ENCODE measurements at places on chromosomes 2 and 18.

- peak; percentile 59 for DNase-seq
These were observed 80.0 kb downstream of the GFPT1 start for GRCh38 chr2:69306822-69307578.

- DNase-seq = no peak
These were observed 257.7 kb upstream of the UBE2E3 start for GRCh38 chr2:180722551-180723239.

DNA sequence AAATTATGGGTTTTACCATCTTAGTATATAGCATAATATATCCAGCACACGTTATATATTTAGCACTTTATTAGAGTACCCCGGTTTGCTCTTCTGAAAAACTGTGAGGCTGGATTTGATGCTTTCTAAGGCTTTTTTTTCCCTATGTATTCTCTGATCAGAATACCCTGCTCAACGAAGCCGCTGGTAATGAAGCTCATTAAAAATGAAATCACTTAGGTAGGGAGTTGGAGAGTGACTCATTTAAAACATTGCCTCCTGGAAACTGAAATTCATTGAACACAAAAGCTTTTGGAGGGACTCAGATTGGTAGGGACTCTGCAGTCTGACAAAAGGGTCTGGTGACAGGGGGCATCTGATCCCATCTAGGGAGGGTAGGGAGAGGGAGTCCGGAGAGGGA is 365.4 kb upstream of the MEX3C start:
- DNase-seq = no peak

DNA sequence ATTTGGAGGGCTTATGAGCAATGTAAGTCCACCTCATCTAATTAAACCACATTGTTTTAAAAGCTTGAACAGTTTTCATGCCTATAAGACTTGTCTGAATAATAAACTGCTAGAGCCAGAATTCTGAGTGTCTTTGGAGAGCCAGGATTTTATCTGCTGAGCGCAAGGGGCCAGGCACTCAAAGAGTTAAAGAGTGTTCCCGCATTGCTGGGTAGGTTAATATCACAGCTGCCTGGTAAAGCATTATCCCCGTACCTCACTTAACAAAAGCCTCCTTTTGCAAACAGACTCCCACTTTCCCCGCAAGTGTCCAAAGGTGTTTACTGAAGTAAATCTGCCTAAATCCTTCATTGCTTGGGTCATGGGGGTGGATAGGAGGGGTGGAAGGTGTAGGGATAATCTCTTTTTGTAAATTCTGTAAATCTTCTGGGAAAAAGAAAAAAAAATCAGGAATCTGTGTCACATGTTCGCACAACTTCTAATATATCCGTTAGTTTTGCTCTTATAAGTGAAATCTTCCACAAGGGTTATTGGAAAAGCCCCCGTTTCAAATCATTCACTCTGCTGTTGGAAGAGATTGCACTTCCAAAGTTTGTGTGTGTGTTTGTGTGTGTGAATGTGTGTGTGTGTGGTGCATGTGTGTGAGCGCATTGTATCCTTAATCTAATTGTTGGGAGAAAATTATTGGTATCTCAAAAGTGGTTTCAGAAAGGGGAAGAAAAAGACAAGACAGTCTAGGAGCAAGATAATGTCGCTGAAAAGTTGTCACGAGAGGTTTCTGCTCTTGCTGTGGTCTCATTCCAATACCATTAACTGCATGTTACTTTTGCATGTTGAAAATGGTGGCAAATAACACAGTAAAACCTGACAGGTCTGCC is 10.7 kb downstream of the ZEB2 start:
- DNase-seq = no peak

GRCh38 chr18:78580835-78581339 is 398.7 kb upstream of the SALL3 start:
- DNase-seq = no peak

DNA sequence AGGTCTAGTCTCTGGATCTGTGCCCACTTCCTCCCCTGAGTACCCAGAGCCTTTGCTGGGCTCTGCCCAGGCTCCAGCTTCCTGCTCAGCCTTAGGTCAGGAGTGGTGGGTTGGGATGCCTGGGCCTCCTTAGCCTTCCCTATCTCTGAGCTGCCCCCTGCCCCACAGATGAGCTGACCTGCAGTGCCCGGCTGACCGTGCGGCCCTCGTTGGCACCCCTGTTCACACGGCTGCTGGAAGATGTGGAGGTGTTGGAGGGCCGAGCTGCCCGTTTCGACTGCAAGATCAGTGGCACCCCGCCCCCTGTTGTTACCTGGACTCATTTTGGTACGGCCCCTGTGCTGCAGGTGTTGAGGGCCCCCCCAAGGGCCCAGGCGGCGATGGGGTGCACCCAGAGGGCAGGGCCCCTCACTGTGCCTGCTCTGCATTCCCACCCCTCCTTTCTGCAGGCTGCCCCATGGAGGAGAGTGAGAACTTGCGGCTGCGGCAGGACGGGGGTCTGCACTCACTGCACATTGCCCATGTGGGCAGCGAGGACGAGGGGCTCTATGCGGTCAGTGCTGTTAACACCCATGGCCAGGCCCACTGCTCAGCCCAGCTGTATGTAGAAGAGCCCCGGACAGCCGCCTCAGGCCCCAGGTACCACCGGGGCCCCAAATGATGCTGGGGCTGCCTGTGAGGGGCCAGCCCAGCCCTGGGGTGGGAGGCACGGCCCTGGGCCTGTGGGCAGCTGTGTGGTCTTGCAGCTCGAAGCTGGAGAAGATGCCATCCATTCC is 30.1 kb upstream of the GMPPA start:
- DNase-seq = no peak

- DNase-seq = no peak
These were observed 18.8 kb downstream of the TACR1 start for GRCh38 chr2:75180476-75180875.

- no peak for DNase-seq
These were observed 34.4 kb upstream of the SH3BP4 start for GRCh38 chr2:234917211-234917975.

DNA sequence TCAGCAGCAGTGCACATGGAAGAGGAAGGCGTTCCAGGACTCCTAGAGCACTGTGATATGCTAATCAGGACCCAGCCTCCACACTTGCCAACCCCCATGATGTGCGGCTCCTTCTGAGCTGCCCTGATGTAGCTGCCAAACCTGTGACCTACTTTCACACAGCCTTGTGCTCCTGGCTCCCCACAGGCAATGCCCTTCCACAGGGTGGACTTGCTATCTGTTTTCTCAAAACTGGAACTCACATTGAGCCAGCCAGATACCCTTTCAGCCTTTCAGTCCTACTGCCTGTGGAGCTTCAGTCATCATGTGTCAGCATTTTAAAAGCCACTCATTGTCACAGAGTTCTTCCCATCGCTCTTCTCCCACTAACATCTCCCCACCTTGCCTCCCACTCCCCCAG is 181.6 kb downstream of the AFF3 start:
- no peak for DNase-seq

DNA sequence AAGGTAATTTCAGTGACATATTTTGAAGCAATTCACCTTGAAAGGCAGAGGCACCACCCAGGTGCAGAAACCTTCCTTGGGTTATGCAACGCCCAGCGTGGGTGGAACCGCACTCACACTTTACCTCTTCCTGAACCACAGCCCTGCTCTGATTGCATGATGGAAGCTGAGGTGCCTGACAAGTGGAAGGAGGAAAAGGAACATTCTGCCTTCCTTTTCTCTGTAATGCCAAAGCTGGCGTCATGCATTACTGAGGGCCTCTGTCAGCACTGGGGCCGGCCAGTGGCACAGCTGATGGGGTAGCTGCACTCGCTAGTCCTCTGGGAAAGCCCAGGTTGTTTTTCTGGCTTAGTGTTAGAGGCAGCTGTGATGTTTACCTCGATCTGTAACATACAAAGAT is 266.5 kb downstream of the NEDD4L start:
- DNase-seq = no peak

DNA sequence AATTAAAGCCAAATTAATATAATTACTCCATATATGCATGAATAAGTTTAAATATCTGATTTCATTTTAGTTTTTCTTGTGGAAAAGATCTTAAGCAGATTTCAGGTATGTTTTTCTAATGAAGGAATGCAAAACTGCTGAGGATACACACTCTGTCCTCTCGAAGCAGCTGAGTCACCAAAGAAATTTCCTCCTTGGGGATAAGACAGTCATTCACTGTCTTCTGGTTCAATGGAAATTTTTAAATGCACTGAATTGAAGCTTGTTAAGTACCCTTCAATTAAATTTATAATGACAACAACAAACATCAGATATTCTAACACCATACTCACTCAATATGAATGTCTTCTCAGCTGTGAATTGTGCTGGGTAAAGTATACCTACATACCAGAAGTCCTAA is 101.5 kb upstream of the DNER start:
- no peak for DNase-seq

DNA sequence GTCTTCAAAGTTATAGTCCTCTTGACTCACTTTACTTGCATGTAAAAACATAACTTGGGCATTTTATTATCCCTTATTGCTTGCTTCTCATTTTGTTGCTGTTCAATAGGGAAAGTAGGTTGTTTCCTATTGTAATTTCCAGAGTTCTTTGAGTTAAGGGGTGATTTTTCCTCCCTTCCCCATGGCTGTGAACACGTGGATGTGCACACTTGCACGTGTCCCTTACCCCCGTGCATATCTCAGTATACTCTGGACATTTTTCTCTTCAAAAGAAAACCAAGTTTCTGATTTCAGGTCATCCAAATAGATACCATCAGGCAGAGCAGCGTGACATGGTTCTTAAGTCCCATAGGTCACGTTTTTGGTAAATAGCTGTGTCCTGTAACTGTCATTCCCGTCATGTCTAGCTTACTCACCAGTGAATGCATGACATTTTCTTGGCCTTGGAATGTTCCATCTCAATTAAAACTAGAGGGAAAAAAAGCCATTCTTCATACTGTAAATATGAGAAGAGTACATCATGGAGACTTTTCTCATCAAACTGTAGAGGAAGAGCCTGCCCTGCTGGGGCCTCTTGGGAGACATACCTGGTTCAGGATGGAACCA is 83.3 kb upstream of the KCNE4 start:
- DNase-seq = no peak

DNA sequence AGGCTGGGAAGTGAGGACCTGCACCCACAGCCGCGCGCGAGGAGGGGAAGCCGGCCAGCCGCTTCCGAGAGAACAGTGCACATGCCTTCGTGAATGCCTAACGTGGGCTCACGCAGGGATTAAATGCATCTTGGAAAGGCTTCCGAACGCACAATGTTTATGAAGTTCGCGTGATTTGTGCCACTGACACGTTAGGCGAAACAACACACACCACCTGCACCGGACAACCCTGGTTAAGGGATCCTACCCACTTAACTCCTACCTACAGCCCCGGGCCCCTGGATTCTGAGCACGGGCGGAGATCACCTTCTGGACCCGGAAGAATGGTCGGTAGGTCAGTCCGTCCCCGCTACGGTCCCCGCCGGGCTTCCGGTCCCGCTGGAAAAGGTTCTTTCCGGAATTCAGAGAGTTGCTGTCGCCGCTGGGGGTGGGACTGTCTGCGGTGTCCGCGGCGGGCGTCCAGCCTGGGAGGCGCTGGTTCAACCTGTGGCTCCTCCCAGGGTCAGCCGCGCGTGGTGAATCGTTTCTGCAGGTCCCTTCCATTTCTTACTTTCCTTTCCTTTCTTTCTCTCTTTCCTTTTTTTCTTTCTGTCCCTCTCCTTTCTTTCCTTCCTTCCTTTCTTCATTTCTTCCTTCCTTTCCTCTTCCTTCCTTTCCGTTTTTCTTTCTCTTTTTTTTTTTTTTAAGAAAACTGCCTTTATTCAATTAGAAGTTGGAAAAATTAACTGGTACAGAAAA is at the start of gene MTIF2:
Gene MTIF2 (minus strand): TSS at position 325 of the 738 bp plus-strand sequence. CDS start 5,373 bp downstream, outside the sequence.
- peak; percentile 92 for DNase-seq

GRCh38 chr2:196980473-196980872 is 54.0 kb upstream of the PGAP1 start:
- DNase-seq = no peak

- DNase-seq = peak; percentile 9
These were observed 89.4 kb downstream of the CELF4 start for GRCh38 chr18:37476182-37476581.

DNA sequence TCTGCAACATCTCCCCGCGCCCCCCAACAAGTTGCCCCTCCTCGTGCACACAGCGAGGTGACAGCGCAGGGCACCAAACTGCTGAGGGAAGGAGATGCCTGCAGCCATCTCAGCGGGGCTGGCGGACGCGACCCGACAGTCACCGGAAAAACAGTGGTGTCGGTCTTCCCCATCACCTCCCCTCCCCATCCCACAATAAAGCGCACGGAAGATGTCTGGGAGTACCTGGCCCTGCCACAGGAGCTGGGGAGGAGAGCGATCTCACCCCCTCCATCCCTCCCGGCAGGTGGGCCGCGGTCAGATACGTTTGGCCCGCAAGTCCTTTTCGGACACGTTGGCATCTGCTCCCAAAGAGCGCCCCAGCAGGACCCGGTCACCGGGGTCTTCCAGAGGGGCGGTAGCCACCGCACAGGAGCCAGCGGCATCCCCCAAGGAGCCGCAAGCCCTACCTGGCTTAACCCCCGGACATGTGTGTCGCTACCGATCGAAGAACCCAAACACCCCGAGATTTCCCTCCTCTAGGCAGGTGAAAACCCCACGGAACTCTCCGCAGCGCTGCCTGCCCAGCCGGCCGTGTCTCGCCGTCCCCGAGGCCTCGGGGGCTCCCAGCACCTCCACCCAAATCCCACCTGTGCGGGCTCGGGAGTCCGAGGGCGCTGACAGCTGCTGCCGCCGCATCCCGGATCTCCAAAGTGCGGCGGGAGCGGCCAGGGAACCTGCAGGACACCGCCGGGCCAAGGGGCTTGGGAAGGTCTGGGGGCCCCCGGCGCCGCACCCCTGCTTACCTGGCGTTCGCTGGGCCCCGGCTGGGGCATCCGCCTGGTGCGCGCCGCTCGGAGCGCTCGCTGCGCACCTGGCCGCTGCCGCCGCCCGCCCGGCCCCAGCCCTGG is 657 bp downstream of the ATP8B1 start:
- peak; percentile 46 for DNase-seq

DNA sequence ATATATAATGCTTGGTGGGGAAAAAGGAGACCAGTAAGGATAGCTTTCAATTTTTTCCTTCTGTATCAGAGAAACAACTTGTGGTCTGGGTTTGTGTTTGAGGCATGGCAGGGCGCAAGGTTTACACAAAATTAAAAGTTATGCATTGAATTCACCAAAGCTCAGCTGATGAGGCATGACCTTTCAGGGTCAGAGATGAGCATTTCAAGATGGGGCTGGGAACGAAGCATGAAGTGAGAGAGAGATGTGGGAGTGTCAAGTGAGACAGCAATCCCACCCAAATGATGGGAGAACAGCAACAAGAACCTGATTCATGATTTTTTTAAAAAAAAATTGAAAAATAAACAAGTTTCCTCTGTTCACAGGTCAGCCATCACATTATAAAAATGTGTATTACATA is 4.9 kb downstream of the GPR55 start:
- no peak for DNase-seq

Measured in NCI-H526 treated with DMSO at 0.1 percent for 48 hours (cell line).